ENCODE measurements at places on chromosomes 4 and X. TPM values are rescaled to one million over a fixed set of nuclear protein-coding genes. Genes with fewer than 3 reads are reported as not detected.
A peak's percentile ranks its signal among the peaks of the same experiment; 100 is the strongest.

FAM47E gene
- 0.52 TPM for polyA plus RNA-seq

SPATA18 gene
- polyA plus RNA-seq, result 2.0 TPM

P2RY8 gene
- 1.2 TPM for polyA plus RNA-seq

RAB33B gene
- polyA plus RNA-seq, result 10.3 TPM

NSDHL gene
- polyA plus RNA-seq, result 11.6 TPM

HADH gene
- 87.4 TPM for polyA plus RNA-seq

IL2 gene
- not detected for polyA plus RNA-seq

GRCh38 chr4:108888769-108889168 lies 125.9 kb upstream of the ETNPPL start:
- no peak for DNase-seq

- peak; percentile 43 for DNase-seq
These were observed 67.4 kb upstream of the FAM47B start for GRCh38 chrX:34875204-34875603.

GRCh38 chrX:23699636-23700194 lies 32.4 kb downstream of the PRDX4 start:
- peak; percentile 12 for DNase-seq

GRCh38 chrX:15864629-15865028 lies 10.0 kb upstream of the AP1S2 start:
- DNase-seq, result no peak

GRCh38 chr4:87031920-87032319 lies 97.1 kb downstream of the AFF1 start:
- no peak for DNase-seq

DNA sequence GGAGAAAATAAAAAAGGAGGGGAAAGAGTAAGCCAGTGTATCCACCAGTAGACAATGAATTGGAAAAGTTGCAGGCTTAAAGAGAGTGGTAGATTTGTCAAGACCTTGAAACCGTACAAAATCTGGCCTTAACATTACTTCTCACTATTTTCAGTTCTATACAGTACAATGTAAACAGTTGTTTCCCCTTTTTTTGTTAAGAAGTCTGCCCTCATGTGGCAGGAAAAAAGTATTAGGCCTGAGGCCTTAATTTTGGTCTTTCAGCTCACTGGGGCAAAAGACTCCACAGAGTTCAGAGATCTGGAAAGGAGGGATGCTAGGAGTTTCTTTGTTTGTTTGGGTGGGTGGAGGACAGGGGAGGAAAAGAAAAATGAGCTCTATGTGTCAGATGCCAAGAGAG lies 92.8 kb upstream of the CCDC160 start:
- DNase-seq, result no peak

DNA sequence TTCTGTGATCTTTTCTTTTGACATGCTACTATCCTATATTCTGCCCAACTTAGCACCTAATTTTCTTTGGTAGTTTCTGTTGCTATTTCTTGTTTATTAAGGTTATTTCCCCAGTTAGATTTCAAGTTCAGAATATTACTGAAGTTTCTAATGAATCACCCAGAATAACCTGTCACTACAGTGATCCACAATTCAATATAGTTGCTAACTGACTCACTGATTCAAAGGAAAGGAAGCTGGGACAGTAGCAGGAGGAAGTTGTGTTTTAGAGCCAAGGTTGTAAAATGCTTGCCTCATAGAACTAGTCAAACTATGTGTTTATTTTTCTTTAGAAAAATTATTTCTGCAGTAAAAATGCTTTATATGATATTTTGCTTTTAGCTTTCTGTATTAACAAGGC lies 37.4 kb downstream of the PAK3 start:
- DNase-seq, result no peak

DNA sequence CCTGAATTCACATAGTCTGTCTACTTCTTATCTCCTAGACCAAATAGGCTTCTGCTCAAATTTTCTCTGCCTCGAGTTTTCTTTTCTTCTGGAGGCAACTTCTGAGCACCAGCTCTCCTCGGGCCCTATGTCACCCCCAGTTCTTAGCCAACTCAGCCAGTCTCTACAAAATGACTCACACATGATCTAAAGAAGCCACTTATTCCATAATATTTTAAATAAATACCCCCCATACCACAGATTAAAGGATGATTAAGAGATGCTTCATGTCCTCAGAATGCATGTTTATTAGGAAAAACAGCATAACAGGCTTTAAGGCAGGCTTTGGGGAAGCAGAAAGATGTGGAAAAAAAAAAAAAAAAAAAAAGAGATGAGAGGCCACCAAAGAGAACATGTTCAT lies 36.6 kb upstream of the DDX53 start:
- no peak for DNase-seq

GRCh38 chr4:147059064-147059731 lies 113.5 kb upstream of the TTC29 start:
- DNase-seq, result no peak
